ENCODE measurements at places on chromosomes 3 and 15. TPM values are rescaled to one million over a fixed set of nuclear protein-coding genes. Genes with fewer than 3 reads are reported as not detected.

SMCO1 gene
- polyA plus RNA-seq: 1.5 TPM

GRCh38 chr15:69285834-69286233, 12.9 kb upstream of the PAQR5 start:
- DNase-seq: no peak

GRCh38 chr15:85657132-85657531, 137.6 kb downstream of the KLHL25 start:
- no peak for DNase-seq

DNA sequence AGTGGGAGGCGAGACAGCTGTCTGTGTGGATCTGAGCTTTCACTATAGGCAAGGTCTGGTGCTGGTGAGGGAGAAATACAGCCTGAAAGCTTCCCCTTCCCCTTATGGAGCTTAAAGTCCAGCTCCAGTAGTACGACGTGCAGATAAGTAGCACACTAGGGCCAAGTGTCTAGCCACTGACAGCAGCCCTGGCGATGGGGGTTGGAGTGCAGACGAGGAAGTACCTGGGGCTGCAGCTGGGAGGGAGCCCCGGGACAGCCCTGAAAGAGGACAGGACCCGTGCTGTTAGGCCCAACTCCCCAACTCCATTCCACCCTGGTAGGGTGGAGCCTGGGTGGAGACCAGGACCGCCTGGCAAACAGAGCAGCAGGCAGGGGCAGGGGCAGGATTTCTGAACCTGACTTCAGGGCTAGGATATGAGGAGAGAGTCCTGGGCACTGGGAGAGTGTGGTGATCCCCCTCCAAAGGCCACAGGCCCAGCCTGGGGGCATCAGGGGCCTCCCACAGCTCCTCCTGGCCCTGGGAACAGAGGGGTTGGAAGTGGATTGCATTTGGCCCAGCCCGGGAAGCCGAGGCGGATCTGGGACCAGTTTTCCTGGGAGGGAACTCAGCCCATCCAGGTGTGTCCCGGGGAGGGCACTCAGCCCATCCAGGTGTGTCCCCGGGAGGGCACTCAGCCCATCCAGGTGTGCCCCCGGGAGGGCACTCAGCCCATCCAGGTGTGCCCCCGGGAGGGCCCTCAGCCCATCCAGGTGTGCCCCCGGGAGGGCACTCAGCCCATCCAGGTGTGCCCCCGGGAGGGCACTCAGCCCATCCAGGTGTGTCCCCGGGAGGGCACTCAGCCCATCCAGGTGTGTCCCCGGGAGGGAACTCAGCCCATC, 42.8 kb downstream of the BDH1 start:
- no peak for DNase-seq

DNA sequence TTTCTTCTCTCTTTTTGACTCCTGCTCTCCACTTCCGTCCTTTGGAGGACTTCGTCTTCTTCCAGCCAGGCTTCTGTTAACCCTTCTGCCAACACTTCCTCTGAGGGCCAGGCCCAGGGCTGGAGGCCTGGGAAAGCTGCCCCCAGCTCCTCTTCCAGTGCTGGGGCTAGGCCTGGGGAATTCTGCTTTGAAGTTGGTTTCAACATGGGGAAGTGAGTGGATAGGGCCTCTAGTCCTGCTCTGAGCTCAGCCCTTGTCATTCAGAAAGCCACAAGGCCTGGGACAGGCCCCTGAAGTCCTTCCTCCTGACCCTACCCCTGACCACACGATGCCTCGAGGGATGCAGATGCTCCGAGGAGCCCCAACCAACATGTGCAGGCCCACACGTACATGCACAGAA, 53.9 kb upstream of the HERC1 start:
- DNase-seq: no peak

GRCh38 chr3:146557745-146558144, 13.3 kb upstream of the PLSCR1 start:
- no peak for DNase-seq

DNA sequence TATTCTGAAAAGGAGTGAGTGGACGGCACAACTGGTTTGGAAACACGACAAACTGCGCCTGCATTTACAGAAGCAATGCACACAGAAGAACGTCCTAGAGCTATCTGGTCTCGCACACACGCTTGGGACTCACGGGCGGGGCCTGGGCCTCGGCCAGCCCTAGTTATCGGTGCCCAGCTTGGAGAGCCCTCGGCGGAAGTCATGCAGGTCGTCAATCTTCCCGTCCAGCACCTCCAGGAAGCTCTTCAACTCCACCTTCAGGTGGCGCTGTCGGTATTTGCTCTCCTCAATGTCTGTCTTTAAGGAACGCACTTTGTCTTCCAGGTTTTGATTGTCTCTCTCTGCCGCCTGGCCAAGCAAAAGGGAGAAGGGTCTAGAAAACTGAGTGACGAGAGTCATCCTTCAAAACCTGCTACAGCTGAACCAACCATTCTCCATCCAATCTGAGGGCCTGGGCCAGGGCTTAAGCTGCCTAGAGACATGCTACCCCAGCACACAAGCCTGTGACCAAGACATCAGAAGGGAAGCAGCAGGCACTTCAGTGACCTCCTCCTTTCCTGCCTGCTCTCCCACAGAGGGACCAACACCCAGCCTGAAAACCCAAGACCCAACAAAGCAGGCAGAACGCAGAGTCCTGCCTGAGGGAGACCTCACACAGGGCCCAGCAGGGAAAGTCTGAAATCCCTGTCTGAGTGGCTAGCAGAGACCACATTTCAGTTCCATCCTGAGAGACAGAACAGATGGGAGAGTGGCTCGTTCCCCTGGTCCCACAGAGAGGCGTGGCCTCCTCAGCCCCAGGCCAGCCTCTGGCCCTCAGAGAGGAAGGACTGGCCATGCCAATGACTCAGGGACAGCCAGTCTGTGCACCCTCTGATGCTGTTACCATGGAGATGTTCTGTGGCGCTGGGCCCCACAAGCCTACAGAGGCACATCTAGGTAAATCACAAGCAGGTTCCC, 40.4 kb downstream of the WHAMM start:
- DNase-seq: peak; percentile 57

DNA sequence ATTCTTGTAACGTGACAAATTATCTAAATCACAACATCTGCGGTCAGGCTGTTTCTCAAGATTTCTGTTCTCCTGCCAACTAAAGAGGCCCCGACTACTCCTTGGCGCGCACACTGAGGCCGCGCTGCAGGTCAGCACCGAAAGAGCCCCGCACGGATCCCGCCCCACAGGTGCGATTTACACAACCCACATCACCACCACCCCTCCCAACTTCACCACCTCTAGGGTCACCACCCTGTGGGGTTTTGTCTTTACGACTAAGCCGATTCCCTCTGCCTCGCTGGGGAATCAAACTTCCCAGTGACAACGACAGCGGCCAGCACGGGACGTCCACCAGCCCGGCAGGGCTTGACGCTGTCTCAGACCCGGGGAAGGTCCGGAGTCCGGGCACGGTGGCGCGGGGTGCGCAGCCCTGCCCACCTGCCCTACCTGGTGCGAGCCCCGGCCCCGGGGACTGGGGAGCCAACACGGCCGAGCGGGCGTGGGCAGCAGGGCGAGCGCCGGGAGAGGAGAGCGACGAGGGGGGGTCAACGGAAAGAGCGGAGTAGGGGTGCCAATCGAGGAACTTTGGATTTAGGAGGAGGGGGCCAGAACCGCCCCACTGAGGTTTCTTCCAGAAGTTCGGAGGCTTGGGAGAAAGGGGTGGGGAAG, 764 bp downstream of the UACA start:
- peak; percentile 34 for DNase-seq

DNA sequence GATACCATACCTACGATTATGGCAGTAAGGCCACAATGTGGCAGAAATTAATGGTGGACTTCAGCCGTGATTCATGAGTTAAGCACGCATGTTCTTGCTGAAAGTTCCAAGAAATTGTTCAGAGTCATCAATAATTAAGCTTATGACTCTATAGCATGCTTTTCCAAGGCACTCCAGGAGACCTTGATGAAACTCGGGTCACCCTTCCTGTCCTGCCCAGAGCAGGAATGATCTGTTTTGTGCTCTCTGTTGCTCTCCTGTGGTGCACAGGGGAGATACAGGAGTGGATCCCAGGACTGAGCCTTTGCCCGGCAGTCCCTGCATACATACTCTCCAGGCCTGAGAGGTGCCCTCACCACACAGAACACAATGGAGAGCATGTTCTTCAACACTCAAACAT, 141.6 kb upstream of the SLC2A2 start:
- no peak for DNase-seq

- no peak for DNase-seq
These were observed 25.0 kb downstream of the ADAM10 start for GRCh38 chr15:58724466-58724865.

DNA sequence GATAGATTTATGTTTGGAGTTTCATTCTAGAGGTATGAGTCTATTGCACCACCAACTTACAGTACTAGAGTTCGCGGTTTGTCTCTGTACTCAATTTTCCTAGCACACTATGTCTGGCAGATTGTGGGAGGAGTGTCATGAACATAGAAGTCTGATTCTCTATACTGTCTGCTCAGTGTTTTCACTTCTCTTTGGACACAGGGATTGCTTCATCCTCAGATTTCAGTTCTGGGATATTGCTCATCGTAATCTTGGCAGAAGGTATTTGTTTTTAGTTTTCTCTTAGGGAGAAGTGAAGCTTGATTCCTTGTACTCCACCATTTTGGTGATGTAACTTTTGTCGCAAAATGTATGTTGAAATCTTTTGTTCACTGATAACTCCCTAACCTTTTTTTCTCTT, 27.8 kb upstream of the AZI2 start:
- peak; percentile 72 for DNase-seq

- DNase-seq: no peak
These were observed 7.3 kb downstream of the CSRNP1 start for GRCh38 chr3:39146083-39146501.

GRCh38 chr3:131282967-131283366, 98.6 kb upstream of the NUDT16 start:
- DNase-seq: no peak
